Breast epithelium (tissue), 4 donors: ENCODE measurements at places on chromosomes 1 and 21. TPM values are rescaled to one million over a fixed set of nuclear protein-coding genes. Genes with fewer than 3 reads are reported as not detected.

GRCh38 chr1:11157867-11158266 is 31.3 kb upstream of the ANGPTL7 start:
- DNase-seq, result no peak

GRCh38 chr1:191869790-191870312 is 288.4 kb upstream of the RGS18 start:
- no peak for DNase-seq

- DNase-seq, result no peak
Measured at GRCh38 chr1:65799601-65800000, 6.9 kb downstream of the PDE4B start.

The CHRM3 gene
- total RNA-seq, result 4.6 TPM

The MAD2L2 gene
- total RNA-seq, result 31.8 TPM

- no peak for DNase-seq
Measured at GRCh38 chr1:229768232-229768631, 142.2 kb downstream of the URB2 start.

GRCh38 chr1:169890761-169891538 is 2.7 kb downstream of the SCYL3 start:
- no peak for DNase-seq

DNA sequence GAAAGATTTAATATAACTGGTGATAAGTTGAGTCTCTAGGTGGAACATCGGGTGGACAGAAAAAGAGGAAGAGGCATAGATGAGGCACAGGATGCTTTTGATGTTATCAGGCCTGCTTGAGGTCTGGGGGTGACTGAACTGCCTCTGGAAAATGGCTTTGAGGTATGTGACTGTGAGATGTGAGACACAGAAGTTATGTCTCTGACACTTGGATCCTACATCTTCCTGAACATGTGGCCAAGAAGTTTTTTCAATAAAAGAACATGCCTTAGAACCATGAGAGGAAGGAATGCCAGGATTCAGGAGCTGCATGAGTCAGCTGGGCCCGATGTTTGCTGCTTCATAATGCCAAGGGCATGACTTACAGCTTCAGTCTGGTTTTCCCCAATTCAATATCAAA is 11.5 kb upstream of the AIM2 start:
- DNase-seq, result no peak

The IL19 gene
- total RNA-seq, result not detected
